GM23338 (cell line): ENCODE measurements at places on chromosomes 7 and 10. TPM values are rescaled to one million over a fixed set of nuclear protein-coding genes. Genes with fewer than 3 reads are reported as not detected.

- peaks cover 9% of the 10 kb centered on the region for H3K4me1 ChIP-seq
- no peak overlapping the region for H3K27ac ChIP-seq
- no peaks in the 10 kb centered on the region for H3K36me3 ChIP-seq
- H3K4me3 ChIP-seq = no peak overlapping the region
These were observed 403.5 kb upstream of the ANKRD30A start for GRCh38 chr10:36721871-36722270.

DNA sequence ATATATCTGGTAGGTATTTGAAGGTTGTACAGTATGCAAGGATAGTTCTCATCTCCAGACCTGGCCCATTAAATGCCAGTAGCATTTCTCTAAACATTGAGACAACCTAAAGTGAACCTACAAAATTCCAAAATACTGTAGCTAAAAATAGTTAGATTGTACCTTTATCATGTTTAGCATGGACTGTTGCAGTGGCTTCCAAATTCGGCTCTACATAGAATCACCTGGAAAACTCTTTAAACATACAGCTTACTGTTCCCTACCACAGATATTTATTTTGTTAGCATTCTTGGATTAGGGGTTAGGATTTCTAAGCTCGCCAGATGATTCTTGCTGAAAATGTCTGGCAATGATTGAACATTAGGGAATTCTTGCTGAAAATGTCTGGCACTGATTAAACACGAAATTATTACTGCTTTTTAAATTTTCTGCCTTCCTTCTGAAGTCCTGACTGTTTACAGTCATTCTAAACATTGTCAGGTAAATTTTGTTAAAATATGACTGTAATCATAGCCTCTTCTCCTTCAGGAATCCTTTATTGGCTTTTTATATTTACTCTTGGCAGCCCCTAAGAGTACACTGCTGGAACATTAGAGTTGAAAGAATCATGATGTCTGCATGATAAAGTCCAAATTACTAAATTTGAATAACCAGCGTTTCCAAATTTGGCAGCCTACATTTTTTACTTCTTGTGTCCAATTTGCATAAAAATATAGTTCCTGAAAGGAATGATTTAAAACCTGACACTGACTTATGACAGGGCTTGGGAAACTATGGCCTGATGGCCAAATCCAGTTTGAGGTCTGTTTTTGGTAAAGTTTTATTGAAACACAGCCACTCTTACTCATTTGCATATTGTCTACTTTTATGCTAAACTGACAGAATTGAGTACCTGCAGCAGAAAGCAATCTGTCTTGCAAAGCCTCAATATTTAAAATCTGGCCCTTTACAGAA, 40.3 kb downstream of the SHOC2 start:
- no peak for DNase-seq
- H3K27me3 ChIP-seq = no peaks in the 10 kb centered on the region
- no peak overlapping the region for H3K27ac ChIP-seq

GRCh38 chr10:71893920-71894319, 42.9 kb upstream of the PSAP start:
- DNase-seq = no peak
- H3K36me3 ChIP-seq = no peaks in the 10 kb centered on the region
- H3K27ac ChIP-seq = no peak overlapping the region
- no peak overlapping the region for H3K4me3 ChIP-seq
- H3K4me1 ChIP-seq = 0 out of 2 replicates have a peak, but pooled peaks cover 2% of the 10 kb centered on the region

- H3K27me3 ChIP-seq = peaks cover 56% of the 10 kb centered on the region
- H3K4me1 ChIP-seq = peaks cover 21% of the 10 kb centered on the region
- H3K36me3 ChIP-seq = no peaks in the 10 kb centered on the region
- H3K27ac ChIP-seq = no peak overlapping the region
- no peak for DNase-seq
These were observed 1.3 kb upstream of the CUEDC2 start for GRCh38 chr10:102433619-102434046.

DNA sequence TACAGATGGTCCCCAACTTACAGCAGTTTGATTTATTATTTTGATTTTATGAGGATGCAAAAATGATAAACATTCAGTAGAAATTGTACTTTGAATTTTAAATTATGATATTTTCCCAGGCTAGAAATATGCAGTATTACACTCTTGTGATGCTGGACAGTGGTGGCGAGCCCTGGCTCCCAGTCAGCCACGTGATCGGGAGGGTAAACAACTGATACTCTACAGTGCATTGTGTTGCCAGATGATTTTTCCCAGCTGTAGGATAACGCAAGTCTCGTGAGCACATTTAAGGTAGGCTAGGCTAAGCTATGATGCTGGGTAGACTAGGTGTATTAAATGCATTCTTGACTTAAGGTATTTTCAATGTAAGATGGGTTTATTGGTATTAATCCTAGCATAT, 865.2 kb downstream of the SORCS3 start:
- H3K27ac ChIP-seq = no peak overlapping the region
- no peak for DNase-seq
- peaks cover 6% of the 10 kb centered on the region; the same call in 1 of the 2 replicates for H3K4me1 ChIP-seq
- H3K36me3 ChIP-seq = no peaks in the 10 kb centered on the region

GRCh38 chr10:131461093-131461492, 149.6 kb upstream of the TCERG1L start:
- no peaks in the 10 kb centered on the region for H3K27me3 ChIP-seq
- no peak overlapping the region for H3K27ac ChIP-seq
- H3K4me1 ChIP-seq = no peaks in the 10 kb centered on the region
- H3K4me3 ChIP-seq = no peak overlapping the region

DNA sequence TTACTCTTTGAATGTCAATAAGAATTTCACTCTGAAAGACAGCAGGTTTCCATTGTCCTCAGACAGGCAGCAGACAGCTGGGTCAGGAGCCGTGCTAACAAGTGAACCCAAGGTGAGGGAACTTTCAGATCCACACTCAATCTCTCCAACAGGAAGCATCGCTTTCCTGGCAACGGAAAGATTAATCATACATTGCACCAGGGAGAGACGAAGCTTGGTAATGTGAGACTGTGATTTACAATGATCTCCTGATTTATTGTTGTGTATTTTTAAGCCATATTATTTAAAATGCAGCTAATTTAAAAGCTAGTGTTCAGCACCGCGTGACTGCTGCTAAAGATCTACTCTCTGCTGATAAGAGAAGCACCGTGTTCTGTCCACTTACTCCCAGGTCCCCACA, 17.5 kb upstream of the NOM1 start:
- H3K27ac ChIP-seq = no peak overlapping the region
- no peak for DNase-seq

DNA sequence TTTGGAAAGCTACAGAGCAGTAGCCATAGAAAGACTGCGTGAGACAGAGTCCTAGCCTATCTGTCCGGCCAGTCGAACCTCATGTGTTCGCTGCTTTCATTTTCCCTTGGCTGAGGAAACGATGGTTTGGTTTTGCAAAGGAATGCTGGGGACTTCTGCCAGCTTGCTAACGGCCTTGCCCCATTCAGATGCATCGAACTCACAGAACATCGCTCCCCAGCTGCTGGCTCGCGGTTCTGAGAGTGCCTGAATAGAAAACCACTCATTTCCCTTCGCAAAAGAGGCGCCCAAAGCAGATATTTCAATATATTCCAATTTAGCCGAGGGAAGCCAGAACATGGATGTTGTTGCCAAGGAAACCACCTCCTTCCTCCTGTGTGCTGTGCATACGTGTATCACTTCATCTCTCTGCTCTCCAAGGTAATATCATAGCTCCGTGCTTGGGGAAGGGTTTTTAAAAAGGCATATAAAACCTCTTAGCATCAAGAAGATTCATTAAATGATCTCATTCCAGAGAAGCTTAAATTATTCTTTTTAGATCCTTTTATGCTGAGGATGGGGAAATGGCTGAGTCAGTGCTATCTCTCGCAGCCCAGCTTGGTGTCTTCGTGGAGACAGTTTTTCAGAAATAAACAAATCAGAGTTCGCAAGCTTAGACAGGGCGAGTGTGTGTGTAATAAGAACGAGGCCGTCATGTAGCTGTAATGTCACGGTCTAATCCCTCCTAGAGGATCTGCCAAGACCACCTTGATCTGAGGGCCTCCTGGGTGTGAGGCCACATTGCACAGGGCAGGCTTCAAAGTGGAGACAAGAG, 215.2 kb downstream of the RPS24 start:
- no peak overlapping the region for H3K27ac ChIP-seq
- H3K4me3 ChIP-seq = no peak overlapping the region
- H3K36me3 ChIP-seq = no peaks in the 10 kb centered on the region

DNA sequence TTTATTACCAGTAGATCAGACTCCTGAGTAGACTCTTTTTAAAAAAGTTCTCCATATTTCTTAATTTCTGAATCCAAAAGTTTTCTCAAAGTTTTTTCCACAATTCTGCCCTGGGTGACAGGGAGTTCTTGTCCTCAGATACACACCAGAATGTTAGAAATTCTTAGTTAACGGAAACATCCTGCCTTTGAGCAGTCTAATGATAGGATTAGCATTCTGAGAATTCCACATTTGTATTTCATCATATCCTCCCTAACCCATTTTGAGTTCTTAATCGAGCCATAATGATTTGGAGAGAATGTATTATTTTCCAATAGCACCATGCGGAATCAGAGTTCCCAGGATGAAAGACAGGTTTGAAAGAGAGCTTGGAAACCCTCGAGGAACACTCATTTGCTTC, 28.9 kb upstream of the MRPS33 start:
- no peak overlapping the region for H3K27ac ChIP-seq
- DNase-seq = no peak
- no peaks in the 10 kb centered on the region for H3K4me1 ChIP-seq
- H3K36me3 ChIP-seq = no peaks in the 10 kb centered on the region
- H3K4me3 ChIP-seq = no peak overlapping the region
- H3K27me3 ChIP-seq = no peaks in the 10 kb centered on the region

- no peak overlapping the region for H3K27ac ChIP-seq
- H3K27me3 ChIP-seq = no peaks in the 10 kb centered on the region
- H3K4me1 ChIP-seq = 0 out of 2 replicates have a peak, but pooled peaks cover 3% of the 10 kb centered on the region
- H3K4me3 ChIP-seq = no peak overlapping the region
- no peak for DNase-seq
- H3K36me3 ChIP-seq = no peaks in the 10 kb centered on the region
These were observed 9.9 kb upstream of the DNAAF5 start for GRCh38 chr7:716636-717035.

DNA sequence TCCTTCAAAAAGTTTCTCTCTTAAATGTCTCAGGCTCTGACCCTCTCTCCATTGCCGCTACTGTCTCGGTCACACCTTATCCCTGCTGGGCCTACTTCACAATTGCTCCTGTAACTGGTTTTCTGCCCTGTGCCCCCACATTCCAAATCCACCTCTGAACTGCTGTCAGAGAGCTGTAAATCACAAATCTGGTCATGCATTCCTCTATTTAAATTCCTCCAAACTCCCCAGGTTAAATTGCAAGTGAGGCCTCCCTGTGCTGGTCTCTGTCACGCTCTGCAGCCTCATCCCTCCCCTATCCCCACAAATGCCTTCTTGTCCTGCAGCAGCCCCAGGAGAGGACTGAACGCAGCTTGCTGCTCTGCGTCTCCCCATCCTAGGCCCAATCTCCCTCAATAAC, 40.4 kb upstream of the CDCA7L start:
- no peaks in the 10 kb centered on the region for H3K36me3 ChIP-seq
- no peaks in the 10 kb centered on the region for H3K27me3 ChIP-seq
- no peaks in the 10 kb centered on the region for H3K4me1 ChIP-seq
- no peak overlapping the region for H3K4me3 ChIP-seq
- no peak overlapping the region for H3K27ac ChIP-seq
- no peak for DNase-seq

- no peaks in the 10 kb centered on the region for H3K4me1 ChIP-seq
- no peaks in the 10 kb centered on the region for H3K36me3 ChIP-seq
- H3K27ac ChIP-seq = no peak overlapping the region
- no peak overlapping the region for H3K4me3 ChIP-seq
- no peak for DNase-seq
These were observed 972.0 kb upstream of the CELF2 start for GRCh38 chr10:10045765-10046028.

DNA sequence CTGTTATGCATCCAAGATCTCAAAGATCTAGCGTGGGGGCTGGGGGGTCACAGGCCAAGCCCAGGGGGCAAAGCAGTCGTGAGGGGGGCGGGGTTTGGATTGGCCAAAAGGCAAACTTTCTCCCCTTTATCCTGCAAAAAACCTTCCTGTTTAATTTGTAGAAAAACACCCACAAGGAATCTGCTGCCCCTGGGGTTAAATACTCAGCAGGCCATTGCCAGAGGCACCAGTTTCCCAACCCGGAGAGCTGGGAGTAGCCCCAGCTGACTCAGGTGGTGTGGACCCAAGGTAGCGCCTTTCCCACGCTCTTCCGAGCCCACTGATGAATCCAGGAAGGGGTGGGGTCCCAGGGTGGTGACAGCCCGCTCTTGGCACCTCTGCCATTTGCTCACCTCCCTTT, 21.4 kb downstream of the KCP start:
- no peak overlapping the region for H3K4me3 ChIP-seq
- peak; percentile 29 for DNase-seq
- peaks cover 12% of the 10 kb centered on the region; the same call in 1 of the 2 replicates for H3K4me1 ChIP-seq
- H3K36me3 ChIP-seq = no peaks in the 10 kb centered on the region
- H3K27ac ChIP-seq = no peak overlapping the region

DNA sequence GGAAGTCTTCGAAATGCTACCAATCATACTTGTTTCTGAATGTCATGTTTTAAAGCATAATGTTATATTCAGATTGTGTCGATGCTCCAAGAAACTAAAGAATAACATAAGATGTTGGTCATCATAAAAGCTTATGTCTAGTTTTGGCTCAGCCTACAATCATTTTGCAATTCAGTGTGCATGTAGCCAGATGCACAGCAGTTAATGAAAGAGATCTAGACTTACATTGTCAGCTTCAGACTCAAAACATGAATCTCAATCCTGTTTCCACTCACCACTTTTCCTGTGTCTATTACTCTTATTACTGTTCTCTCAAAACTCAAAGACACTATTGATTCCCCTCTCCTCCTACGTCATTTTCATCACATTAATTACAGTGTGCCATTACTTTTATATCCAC, 21.4 kb downstream of the TMEM196 start:
- no peaks in the 10 kb centered on the region for H3K4me1 ChIP-seq
- H3K27ac ChIP-seq = no peak overlapping the region
- no peak overlapping the region for H3K4me3 ChIP-seq
- no peaks in the 10 kb centered on the region for H3K27me3 ChIP-seq
- DNase-seq = no peak

- H3K4me3 ChIP-seq = no peak overlapping the region
- no peak overlapping the region for H3K27ac ChIP-seq
- peaks cover 14% of the 10 kb centered on the region for H3K4me1 ChIP-seq
- H3K36me3 ChIP-seq = no peaks in the 10 kb centered on the region
- DNase-seq = no peak
These were observed 282.8 kb downstream of the GATA3 start for GRCh38 chr10:8337332-8337651.

GRCh38 chr7:28722684-28723083, 235.4 kb downstream of the TRIL start:
- no peaks in the 10 kb centered on the region for H3K4me1 ChIP-seq
- no peak overlapping the region for H3K4me3 ChIP-seq
- H3K27ac ChIP-seq = no peak overlapping the region
- no peaks in the 10 kb centered on the region for H3K27me3 ChIP-seq
- DNase-seq = no peak
- H3K36me3 ChIP-seq = no peaks in the 10 kb centered on the region

The C7orf33 gene
- total RNA-seq = not detected in 2 replicates

The STRIP2 gene
- total RNA-seq = 7.4 and 10.6 TPM in 2 replicates

The C1GALT1 gene
- 203 and 261 TPM in 2 replicates for total RNA-seq

The CFAP69 gene
- total RNA-seq = 7.9 and 11.2 TPM in 2 replicates

The CTAGE6 gene
- total RNA-seq = not detected in 2 replicates

The CPN1 gene
- not detected in 2 replicates for total RNA-seq

The CFTR gene
- 0.78 and 1.2 TPM in 2 replicates for total RNA-seq

The H2BK1 gene
- not detected in 2 replicates for total RNA-seq

The LIPF gene
- not detected in 2 replicates for total RNA-seq

The GDF2 gene
- not detected in 2 replicates for total RNA-seq

The TAS2R40 gene
- total RNA-seq = not detected in 2 replicates

The CLDN3 gene
- total RNA-seq = 24.1 and 27.7 TPM in 2 replicates

The MMP21 gene
- total RNA-seq = not detected in 2 replicates
